Frontal cortex (tissue), 4 donors: ENCODE measurements at places on chromosomes 3 and 15. TPM values are rescaled to one million over a fixed set of nuclear protein-coding genes. Genes with fewer than 3 reads are reported as not detected.
A peak's percentile ranks its signal among the peaks of the same experiment; 100 is the strongest.

DNA sequence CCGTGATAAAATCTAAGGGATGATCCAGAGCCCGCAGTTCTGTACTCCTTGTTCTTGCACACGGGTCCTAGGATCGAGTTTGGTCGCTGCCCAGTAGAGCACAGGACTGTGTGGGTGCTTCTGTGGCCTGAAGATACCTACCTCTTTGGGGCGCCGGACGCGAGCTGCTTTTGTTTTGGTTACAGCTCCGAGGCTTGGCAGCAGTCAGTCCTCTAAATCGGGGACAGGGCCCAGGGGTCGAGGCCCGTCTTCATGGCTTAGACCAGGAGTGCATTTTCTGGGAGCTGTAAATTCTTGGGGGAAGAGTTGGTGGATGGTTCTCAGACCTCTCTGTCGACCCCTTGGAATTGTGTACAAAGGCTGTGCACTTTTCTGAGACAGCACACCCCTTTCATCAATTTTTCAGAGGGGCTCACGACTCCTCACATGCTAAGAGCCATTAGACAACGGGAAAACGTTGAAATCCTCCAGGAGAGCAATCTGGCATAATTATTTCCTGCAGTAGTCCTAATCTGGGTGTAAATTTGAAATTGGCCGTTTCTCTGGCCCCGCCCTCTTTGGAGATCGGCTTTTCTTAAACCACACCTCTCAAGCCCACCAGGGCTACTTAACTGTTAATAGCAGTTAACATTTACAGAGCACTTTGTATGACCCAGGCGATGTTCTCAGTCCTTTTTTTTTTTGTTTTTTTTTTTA lies 928 bp downstream of the CEP97 start:
- DNase-seq, result no peak

DNA sequence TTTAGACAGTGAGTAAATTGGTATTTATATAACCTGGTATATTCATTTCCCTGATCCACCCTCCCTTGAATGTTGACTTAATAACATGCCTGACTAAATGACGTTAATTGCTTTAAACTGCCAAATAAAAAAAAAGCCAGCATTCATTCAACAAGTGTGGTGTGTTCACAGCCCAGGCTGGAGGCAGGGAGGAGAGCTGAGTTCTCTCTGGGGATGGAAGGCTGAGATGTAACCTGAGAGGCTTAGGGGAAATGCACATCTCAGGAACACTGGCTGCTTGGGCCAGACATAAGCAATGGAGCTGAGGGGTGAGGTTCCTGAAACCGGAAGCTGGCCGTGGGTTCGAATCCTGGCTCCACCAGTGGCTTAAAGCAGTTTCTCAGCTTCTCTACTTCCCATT lies 17.3 kb downstream of the CACNA2D3 start:
- DNase-seq, result no peak

GRCh38 chr15:51348688-51349087 lies 7.2 kb downstream of the GLDN start:
- no peak for DNase-seq

The DNAH12 gene
- 0.82 TPM for total RNA-seq

The HRG gene
- total RNA-seq, result not detected

GRCh38 chr3:26712211-26713026 lies 89.8 kb downstream of the LRRC3B start:
- no peak for DNase-seq

- DNase-seq, result peak; percentile 63
Observed at GRCh38 chr3:123884203-123884831, at the start of gene MYLK. Gene MYLK, minus strand, starts transcription at chr3:123884332. Its CDS starts 90,491 bp downstream, at chr3:123793841.

The CYP1A2 gene
- total RNA-seq, result not detected
